ENCODE measurements at places on chromosomes 2 and 18.

GRCh38 chr2:221070106-221070505 is 502.0 kb downstream of the EPHA4 start:
- no peak for DNase-seq

GRCh38 chr2:102657770-102658169 is 38.4 kb downstream of the SLC9A2 start:
- no peak for DNase-seq

GRCh38 chr18:5963267-5963666 is 67.9 kb upstream of the TMEM200C start:
- no peak for DNase-seq

GRCh38 chr18:3150274-3150673 is 69.5 kb downstream of the MYOM1 start:
- no peak for DNase-seq

DNA sequence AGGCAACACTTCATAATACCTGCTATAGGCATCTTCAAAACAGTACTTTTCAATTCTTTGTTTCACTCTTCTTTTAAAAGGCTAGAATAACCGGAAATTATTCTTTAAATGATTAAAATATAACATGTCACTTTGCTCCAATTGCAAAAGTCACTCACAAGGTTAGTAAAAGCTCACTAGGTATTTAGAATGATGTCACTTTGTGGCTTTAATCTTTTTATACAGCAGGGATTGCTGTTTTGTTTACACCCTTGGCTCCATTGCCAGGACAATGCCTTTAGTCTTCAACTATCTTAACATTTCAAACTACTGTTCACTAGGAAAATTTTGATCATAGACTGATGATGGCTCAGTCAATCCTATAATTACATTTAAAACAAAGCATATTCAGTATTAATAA is 157.1 kb downstream of the BAZ2B start:
- no peak for DNase-seq

DNA sequence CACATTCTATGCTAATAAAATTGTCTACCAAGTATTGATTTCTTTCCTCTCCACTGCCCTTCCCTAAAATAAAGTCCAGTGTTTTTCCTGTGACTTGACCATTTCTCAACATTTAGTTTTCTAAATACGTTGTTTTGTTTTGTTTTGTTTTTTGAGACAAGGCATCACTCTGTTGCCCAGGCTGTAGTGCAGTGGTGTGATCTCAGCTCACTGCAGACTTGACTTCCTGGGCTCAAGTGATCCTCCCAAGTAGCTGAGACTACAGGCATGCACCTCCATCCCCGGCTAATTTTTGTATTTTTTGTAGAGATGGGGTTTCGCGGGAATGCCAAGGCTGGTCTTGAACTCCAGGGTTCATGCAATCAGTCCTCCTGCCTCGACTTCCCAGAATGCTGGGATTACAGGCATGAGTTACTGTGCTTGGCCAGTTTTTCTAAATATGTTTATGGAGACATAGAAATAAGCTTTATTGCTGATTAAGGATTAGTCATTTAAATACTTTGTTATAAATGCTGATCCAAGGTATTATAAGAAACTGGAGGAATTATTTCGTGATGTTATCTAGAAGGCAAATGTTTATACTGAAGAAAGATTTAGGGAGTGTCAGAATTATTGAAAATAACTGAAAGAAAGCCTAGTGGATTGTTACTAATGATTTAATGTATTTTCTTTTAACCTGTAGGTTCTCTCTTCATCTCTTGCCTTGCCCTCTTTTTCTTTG is 5.7 kb upstream of the HTR2B start:
- DNase-seq, result no peak

DNA sequence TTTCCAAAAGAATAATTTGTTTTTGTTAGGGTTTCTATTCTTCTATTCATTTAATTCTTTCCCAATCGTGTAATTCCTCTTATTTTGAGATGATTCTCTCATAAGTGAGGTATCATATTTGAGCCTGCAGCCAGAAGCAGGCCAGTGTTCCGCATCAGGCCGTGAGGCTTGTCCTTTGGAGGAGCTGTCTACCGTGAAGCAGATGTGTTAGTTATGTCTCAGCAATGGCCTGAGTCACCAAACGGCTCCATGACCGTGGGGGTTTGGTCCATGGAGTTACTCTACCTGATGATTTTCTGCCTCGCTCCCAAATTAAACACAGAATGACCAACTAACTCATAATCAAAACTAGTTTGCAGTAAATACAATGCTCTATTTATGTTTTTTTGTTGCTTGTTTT is 64.2 kb upstream of the TMEM87B start:
- DNase-seq, result no peak

DNA sequence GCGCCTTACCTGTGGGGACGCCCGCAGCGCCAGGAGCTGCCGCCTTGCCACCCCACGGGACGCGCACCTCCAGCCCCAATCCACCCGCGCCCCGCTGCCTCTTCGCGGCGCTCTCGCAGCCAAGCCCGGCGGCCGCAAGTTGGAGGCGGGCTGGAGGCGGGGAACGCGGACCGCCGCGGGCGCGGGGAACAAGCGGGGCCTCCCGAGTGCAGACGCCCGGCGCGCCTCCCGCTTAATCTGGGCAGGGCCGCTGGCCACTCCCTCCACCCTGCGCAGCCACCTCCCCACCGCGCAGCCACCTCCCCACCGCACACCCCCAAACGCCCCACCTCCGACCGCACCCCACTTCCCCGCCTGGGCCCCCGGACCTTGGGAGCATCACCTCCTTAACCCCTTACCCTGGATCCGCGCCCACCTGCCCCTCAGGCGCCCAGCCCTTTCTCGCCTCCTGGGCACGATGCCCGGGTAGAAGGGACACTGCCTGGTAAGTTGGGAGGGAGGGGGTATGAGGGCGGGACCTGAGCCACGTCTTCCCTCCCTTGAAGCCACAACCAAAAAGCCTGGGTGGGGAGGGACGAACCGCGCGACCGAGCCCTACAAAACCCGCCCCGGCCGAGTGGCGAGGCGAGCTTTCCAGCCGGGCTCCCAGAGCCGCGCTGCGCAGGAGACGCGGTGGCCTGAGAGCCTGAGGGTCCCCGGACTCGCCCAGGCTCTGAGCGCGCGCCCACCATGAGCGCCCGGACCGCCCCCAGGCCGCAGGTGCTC is at the start of the genes COL4A3 and COL4A4:
Gene COL4A3, plus strand, starts transcription at position 627 of the 765 bp plus-strand sequence. Its CDS starts 103 bp downstream, at position 730.
Gene COL4A4, minus strand, starts transcription at position 208 of the 765 bp plus-strand sequence. CDS start 16,722 bp downstream, outside the sequence.
- DNase-seq, result peak; percentile 27

DNA sequence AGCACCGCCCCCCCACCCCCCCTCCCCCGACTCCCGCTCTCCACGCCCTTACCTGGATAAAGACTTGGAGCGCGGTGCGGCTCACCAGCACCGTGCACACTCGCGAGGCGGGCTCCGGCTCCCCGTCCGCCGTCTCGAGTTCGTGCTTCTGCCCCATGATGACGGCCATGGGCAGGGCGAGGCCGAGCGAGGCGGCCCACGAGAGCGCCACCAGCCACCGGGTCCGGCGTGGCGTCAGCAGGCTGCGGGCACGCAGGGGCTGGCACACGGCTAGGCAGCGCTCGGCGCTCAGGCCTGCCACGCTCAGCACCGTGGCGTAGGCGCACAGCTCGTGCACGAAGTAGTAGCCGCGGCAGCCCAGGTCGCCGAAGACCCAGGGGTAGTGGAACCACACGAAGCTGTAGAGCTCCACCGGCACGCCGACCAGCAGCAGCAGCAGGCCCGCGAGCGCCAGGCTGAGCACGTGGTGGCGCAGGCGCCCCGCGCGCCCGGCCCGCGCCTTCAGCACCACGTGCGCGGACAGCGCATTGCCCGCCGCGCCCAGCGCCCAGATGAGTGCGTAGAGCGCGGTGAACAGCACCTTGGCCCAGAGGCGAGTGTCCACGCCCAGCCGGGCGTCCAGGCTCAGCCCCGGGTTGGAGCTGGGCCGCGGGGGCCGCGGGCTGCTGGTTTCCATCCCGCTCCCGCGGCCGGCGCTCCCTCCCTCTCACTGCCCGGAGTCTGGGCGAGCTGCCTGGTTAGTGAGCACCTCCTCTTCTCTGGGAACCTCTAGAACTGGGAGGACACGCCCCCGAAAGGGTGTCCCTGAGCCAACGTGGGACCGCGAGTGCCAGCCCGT is at the start of gene NTSR2:
Gene NTSR2, minus strand, starts transcription at position 742 of the 838 bp plus-strand sequence. Its CDS starts 66 bp downstream, at position 676.
- no peak for DNase-seq

DNA sequence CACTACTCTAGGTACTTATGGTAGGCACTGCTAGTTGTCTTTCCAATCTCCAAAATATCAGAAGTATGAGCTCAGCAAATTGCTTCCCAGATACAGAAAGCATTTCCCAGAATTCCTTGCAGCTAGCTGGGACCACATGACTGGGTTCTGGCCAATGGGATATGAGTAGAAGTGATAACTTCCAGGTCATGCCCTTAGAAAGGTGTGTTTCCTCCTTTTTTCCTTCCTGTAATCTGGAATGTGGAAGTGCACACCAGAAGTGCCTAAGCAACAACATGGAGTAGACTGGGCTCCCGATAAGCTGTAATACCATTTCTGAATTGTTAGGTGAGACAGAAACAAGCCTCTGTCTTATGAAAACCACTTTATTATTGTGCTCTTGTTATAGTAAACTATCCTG is 279.8 kb downstream of the ZNF385B start:
- DNase-seq, result no peak

GRCh38 chr2:33207151-33207740 is 260.5 kb downstream of the LTBP1 start:
- no peak for DNase-seq

GRCh38 chr2:124894199-124894598 is 869.1 kb downstream of the CNTNAP5 start:
- DNase-seq, result no peak

DNA sequence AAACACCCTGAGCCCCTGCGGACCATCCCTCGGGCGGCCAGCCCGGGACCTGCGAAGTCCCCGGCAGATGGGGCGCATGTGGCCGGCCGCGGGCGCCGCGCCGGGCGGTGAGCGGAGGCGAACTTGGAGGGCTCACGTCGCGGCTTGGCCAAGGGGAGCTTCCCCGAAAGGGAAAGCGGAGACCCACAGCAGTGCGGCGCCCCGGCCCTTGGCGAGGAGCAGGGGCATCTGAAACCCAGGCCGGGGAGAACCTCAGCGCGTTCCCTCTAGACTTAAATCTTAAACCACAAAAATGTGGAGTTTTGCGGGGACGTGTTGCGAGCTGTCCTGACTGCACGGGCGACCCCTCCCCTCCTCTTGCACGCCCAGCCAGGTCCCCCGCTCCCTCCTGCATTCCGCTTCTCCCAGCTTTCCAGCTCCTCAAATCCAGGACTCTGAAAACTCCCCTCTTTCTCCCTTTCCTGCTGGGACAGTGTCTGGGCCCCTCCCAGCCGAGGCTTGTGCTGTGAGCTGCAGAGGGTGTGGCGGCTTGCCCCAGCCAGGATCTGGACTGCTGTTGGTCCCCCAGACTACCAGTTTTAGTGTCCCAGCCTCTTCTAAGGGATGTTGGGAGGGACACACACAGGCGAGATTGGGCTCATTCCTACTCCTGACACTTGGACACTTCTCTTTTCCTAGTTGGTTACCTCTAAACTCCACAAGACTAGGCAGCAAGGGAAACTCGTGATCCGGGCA is 1.3 kb downstream of the FMNL2 start:
- no peak for DNase-seq

- no peak for DNase-seq
These were observed 12.0 kb downstream of the NDUFAF7 start for GRCh38 chr2:37243435-37243834.

DNA sequence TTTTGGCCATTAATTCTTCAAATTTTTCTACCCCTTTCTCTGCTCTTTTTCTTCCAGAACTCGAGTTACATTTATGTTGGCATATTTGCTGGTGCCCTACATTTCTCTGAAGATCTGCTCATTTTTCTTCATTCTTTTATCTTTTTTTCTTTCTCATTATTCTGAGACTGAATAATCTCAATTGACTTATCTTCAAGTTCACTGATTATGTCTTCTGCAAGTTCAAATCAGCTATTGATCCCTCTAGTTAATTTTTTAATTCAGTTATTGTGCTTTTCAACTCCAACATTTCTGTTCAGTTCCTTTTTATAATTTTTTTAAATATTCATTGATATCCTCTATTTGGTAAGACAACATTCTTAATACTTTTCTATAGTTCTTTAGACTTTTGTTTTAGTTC is 3.2 kb downstream of the CFAP210 start:
- no peak for DNase-seq

DNA sequence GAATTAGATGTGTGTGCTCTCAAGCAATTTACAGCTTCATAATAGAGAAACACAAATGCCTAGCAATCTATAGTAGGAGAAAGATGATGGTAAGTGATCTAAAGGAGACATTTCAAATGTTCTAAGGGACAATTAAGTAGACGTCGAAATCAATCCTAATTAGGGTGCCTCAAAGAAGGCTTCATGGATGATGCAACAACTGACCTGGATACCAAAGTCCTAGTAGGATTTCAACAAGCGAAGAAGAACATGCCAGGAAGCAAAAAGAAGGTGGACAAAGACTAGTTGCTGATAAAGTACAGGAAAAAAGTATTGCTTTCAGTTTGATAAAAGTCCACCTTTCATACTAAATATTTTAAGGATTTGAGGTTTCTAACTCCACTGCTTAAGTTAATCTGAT is 12.5 kb downstream of the FIGN start:
- no peak for DNase-seq

DNA sequence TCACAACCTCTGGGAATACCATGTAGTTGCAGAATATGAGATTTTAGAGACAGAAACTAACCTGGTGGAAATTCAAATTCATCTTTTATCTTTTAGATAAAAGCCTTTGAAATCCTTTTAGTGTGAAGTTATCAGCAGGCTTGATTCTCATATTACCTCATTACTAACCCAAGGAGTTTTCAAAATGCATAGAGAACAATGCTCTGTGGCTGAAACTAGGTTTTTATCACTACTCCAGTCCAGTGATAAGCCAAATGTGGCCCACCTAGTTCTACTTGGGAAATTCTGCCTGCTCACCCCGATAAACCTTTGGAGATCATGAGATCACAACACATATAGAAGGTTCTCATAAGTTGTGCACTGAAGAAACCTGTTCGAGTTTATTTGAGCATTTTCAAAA is 121.7 kb downstream of the MMADHC start:
- no peak for DNase-seq

GRCh38 chr2:121442889-121443288 is 87.8 kb upstream of the RNU4ATAC start:
- DNase-seq, result no peak

- no peak for DNase-seq
These were observed 52.2 kb upstream of the CTAGE1 start for GRCh38 chr18:22469926-22470247.

- DNase-seq, result no peak
These were observed 210.0 kb upstream of the ZNF521 start for GRCh38 chr18:25561918-25562317.

GRCh38 chr2:187379869-187380268 is 68.2 kb downstream of the CALCRL start:
- no peak for DNase-seq

DNA sequence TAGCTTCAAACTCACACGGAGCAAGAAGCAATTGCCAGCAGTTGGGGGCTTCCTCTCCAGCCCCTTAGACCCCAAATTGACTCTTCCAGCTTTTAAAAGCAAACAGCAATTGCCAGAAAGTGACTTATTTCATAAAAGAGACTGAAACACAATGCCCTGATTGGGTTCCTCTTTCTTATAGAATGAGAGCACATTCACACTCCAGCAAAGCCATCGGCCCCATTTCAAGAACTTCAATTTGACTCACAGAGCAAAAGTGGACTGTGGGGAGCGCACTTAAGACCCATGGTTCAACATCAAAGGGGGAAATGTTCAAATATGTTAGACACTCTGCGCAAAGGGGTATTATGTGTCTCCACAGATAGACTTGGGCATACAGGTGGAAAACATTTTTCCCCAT is 484.7 kb downstream of the BCL11A start:
- no peak for DNase-seq

- DNase-seq, result peak; percentile 47
These were observed 61.0 kb downstream of the BIN1 start for GRCh38 chr2:127045792-127046501.

Measured in breast epithelium (tissue), 4 donors.